ENCODE measurements at places on chromosomes 4 and X. TPM values are rescaled to one million over a fixed set of nuclear protein-coding genes. Genes with fewer than 3 reads are reported as not detected.

- peak; percentile 14 for DNase-seq
Observed at GRCh38 chr4:185742766-185743165, 69.2 kb downstream of the SORBS2 start.

- no peak for DNase-seq
Observed at GRCh38 chr4:1535926-1536578, 129.8 kb upstream of the NKX1-1 start.

GRCh38 chr4:24248674-24249630 is 335.4 kb downstream of the DHX15 start:
- DNase-seq, result no peak

GRCh38 chrX:76796311-76796710 is 368.8 kb downstream of the MAGEE1 start:
- no peak for DNase-seq

GRCh38 chr4:148215202-148215601 is 227.0 kb downstream of the NR3C2 start:
- DNase-seq, result no peak

GRCh38 chrX:111435469-111435868 is 23.5 kb upstream of the DCX start:
- no peak for DNase-seq

GRCh38 chr4:187258651-187259401 is 535.2 kb upstream of the FAT1 start:
- no peak for DNase-seq

The PAGE4 gene
- total RNA-seq, result not detected

The EDA gene
- 2.5 TPM for total RNA-seq

DNA sequence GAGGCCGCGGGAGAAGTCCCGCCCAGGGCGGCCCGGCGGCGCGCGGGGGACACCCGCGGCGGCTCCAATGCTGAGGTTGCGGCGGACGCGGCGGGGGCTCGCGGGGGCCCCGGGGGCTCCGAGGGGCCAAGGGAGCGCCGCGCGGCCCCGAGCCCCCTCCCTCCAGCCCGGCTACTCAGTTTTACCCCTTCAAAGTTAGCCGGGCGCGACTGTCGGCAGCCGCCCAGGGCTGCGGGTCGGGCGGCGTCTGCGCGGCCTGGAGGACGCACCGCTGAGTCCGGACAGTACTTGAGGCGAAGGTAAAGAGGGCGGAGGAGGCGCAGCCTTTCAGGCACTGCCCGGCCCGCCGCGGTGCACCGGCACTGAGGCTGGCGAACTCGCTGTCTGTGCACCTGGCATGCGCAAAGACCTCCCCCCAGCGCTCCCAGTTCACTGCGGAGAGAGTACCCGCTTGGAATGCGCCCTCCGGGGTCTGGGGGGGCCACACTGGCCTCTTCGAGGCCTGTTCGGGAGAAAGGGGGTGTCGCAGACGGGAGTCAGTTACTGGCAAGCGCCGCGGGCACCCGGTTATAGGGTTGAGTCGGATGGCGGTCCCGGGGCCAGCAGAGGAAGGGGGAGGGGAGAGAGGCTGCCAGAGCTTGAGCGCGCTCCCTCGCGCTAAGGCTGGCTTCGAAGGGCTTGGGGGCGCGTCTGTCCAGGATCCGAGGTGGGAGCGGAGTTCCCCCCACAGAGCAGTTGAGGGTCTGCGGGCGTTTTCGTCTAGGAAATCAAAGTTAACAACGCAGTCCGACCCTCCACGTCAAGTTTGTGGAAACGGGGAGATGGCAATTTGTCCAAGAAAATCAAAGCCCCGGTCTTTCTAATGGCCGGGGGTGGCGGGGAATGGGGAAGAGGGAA is 1.1 kb downstream of the PCDH19 start:
- no peak for DNase-seq

DNA sequence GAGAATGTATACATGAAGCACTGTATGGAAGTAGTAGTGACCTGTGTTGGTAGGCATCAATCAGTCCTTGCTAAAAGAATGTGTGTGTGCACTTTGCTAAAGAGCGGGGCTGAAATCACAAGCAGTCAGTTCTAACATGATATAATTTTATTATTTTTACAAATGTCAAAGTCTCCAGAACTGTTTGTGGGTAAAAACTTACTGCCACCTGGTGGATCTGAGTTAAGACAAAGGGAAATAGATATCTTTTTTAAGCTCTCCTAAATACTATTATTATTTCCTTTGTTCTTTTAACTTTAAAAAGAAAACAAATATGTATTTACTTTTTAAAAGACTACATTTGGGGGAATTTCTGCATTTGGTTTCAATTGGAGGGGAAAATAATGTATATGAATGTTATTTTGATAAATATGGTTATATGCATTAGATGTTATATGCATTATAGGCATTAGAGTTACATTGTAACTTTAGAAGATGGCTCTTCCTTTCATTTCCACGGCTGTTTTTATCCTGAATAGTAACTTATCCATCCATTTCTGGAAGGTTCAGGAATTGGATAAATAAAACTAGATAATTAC is 7.8 kb upstream of the CLOCK start:
- no peak for DNase-seq

DNA sequence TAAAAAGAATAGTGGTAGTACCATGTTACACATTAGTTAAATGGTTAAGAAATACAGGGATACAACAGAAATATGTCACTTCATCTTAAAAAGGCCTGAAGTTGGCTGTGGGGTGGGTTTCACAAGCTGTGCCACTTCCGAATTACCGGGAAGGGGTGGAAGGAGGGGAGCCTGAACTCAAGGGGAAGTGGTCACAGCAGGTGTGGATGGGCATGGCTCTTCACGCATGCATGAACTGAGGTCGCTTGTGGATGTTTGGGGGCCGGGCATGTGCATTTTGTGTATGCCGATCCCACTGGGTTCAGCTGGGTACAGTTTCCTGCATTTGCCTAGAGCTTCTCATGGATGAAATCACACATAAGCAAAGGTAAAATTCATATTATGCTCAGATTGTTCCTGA is 64.9 kb downstream of the CLCN4 start:
- no peak for DNase-seq

DNA sequence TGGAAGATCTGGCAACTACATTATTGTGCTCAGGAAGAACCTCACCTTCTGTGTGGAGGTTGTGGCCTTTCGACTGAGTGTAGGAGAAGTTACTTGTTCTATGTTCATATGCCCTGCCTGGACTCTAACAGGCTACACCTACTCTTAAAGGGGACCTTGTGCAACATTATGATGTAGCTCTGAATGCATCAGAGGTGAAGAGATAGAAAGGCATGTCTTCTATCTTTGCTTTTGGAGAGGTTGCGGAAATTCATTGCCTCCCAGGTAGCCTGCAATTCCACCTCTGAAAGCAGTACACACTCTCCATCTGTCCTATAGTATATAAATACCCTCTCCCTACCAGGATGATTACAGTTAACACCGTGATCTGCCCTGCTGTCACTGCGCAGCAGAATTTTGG is 7.1 kb upstream of the SLAIN2 start:
- no peak for DNase-seq

GRCh38 chr4:38957893-38958292 is 74.3 kb downstream of the TMEM156 start:
- DNase-seq, result no peak

DNA sequence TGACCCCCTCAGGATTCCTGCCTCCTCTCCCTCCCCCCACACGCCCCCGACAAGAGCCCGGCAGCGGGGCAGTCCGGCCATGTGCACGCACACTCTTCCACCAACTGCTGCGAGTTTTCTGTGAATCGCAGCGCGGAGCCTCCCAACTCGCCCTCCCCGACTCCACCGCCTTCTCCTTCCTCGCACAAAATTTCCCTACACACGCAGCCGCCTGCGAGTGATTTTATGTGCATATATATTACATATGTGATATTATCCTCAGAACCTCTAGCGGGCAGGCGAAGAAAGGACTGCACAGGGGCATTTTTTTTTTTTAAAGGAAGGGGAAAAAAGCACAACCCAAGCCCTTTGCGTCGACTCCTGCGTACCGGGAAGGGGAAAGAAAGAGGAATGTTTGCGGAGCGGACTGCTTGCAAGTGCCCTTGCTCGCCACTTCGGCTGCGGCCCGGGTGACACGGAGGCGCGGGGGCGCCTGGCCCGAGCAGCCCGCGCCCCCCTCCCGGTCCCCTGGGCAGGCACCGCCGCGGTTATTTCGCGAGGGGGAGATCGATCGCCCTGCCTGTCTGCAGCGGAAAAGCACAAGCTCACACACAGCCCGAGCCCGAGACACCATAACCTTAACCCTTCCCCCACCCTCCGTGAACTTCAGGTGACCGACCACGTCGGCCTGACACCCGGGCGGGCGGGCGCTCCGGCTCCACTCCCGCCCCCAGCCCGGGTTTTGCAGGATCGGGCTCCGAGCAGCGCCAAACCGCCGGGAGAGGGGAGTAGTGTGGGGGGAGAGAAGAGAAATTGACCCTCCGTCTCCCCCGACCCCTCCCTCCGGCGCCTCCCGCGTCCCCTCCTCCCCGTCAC is 2.3 kb downstream of the ZNF827 start:
- DNase-seq, result no peak

DNA sequence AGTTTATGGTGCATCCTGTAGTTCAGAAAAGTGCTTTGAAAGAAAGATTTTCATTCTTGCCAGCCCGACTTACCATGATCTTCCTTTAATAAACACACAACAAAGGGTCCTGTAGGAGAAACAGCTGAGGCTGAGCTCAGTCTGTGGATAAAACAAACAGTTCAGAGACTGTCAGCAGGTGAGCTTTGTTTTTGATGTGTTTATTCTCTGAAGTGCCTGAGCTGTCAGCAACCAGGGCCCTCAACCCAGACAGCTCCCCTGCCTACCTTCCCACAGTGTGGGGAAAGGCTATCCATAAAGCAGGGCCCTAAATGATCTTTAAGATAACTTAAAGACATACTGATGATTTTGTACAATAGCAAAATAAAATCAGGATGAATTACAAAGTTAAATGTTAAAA is 459.2 kb upstream of the GALNT7 start:
- DNase-seq, result no peak

The HDX gene
- 5.6 TPM for total RNA-seq
